ENCODE measurements at places on chromosomes 5 and 9.

GRCh38 chr9:73264631-73265030 is 113.0 kb downstream of the ANXA1 start:
- no peak for DNase-seq

DNA sequence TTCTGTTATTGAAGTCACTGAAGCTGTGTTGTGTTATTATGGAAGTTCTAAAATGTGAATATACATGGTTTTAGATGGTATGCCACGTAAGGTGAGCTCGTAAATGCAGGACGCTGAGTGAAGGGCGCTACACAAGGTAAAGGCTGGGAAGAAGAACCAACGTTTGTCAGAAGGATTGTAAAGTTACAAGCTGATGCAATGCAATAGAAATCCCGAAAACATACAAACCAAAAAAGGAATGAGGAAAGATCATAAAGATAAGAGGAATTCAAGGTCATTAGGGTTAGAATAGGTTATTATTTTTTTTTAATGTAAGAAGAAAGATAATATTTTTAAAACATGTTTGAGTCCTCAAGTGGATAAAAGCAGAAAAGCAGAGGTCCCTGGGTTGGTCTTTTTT is 538.6 kb downstream of the CDH12 start:
- no peak for DNase-seq

DNA sequence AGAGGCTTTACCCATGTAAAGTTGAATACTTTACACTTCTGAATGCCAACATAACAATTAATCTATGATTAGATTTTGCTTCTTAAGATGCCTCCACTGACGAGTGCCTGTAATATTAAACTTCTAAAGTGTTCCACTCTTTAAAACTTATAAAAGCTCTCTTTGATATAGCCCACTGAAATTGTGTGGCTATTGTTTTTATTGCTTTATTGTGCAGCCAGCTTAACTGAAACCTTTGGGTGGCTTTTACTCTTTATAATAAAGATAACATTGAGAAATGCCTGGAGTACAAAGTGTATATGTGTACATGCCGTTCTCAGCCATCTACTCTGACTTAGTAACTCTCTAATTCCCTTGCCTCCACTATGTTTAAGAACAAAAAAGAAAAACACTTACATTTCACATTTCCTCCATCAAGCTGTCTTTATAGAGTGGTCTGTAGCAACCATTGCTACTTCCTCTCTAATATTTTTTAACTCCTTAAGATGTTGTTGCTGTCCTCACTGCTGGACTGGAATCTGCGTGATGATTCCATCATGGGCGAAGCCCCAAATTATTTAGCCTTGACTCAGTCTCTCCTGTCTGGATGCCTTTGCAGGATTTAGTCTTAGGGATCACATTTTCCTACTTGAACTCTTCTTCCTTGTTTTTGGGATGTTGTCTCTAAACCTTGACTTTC is 9.1 kb downstream of the PIK3R1 start:
- no peak for DNase-seq

DNA sequence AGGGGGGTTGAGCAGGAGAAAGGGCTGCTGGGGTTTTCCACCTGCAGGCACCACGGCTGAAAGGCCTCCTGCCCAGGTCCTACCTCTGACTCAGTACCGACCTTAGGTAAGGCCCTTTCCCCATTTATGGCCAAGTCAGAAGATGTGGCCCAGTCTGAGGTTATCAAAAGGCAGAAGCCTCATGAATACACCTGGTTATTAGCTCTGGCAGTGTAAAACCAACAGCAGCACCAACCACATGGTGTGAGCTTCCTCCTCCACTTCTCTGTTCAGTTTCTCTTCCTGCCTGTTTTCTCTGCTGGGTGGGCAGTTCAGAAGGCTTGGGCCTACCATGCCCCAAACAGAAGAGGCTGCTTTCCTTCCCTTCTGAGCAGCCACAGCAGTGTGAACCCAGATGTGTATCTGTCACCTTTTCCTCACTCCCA is 86.9 kb downstream of the UGCG start:
- DNase-seq = no peak

DNA sequence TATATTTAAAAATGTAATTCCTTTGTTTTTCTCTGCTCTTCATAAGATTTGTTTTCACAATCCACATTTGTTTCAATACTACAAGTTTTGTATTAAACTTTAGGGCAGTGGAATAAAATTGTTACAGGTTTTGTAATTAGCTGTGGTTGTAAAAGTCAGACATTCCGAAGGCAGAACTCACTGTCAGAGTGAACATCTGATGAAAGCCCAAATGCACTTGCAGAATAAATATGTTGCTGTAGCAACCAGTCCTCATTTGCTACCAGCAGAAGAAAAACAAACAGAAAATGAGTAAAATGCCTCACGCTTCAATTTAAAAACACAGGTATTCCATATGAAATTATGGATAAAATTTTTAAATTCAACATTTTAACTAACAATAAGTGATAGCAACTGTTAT is 740.1 kb upstream of the FAM174A start:
- DNase-seq = no peak

DNA sequence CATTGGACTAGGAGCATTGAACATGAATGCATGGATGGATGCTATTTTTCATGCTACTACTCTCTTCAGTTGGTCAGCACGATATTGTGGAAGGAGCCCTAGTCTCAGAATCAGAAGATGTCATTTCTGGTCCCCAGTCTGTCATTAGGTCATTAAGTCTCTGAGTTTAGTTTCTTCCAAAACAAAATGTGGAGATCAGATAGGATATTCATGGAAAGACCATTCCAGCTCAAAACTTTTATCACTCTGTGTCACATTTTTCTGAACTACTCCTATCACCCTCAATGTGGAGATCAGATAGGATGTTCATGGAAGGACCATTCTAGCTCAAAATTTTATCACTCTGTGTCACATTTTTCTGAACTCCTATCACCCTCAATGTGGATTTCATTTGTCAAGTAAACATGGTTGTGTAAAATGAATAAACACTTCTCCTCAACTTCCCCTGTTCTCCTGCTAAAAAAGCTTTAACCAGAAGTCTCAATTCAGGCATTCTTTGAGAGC is 296.8 kb downstream of the MRPS30 start:
- DNase-seq = no peak

- no peak for DNase-seq
Observed at GRCh38 chr5:56766926-56767325, 48.4 kb upstream of the MAP3K1 start.

DNA sequence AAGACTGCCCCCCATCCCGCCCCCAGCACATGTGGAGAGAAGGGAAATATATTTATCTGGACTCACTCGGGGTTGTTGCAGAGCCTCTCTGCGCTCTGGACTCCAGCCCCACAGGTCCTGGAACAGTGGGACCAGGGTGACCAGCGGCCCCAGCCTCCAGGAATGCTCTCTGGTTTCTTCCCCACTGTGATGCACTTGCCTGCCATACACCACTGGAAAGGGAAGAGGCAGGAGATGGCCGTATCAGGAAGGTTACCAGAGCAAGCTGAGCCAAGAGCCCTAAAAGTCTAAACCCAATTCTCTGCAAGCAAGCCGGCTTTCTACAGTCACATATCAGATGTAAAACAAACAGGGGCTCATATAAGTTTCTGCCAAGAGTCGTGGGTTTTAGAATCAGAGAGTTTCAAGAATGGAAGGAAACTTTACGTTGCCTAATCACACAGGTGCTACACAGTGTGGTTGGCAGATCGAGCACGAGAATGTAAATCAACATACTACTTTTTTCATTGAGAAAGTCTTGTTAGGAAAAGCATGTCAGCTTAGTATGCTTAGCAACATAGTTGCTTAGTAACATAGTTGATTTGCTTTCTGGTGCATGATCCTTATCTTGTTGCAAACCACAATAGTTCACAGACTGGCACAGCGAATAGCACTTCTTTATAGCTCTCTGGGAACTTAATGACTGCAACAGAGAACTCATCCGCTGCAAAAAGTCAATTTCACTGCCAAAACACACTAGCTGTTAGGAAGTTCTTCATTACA is 201.2 kb downstream of the TARS1 start:
- no peak for DNase-seq

- no peak for DNase-seq
Observed at GRCh38 chr9:27041746-27042145, 36.3 kb upstream of the LRRC19 start.

DNA sequence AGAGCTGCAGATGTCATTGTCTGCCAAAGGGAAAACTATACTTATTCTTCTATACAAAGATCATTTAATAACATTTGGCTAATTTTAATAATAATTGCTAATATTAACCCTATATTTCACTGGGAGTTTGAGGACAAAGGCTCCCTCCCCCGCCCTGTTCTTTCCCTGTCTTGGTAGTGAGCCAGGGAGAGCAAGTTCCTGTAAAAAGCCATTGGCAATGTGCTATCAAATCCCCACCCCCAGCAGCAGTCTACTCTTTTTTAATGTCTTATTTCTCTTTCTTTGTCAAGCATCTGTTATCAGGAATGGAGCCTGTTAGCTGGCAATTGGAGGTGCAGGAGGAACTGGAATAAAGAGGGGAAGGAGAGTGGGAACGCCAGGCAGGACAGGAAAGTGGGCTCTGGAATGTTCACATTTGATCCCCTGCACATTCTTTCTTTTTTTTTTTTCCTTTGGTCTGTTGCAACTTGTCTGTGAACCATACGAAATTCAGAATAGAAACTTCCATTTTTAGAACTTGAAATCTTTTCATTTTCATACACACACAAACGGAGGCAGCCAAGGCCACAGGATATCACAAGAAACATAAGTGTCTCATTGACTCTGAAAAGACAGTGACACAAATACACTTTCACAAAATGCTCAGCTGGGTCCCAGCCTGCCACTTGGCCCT is 664.8 kb upstream of the ZNF608 start:
- DNase-seq = no peak

GRCh38 chr5:97141031-97141430 is 1.4 kb downstream of the LIX1 start:
- DNase-seq = no peak

- no peak for DNase-seq
Observed at GRCh38 chr5:131609774-131610173, 25.3 kb downstream of the RAPGEF6 start.

DNA sequence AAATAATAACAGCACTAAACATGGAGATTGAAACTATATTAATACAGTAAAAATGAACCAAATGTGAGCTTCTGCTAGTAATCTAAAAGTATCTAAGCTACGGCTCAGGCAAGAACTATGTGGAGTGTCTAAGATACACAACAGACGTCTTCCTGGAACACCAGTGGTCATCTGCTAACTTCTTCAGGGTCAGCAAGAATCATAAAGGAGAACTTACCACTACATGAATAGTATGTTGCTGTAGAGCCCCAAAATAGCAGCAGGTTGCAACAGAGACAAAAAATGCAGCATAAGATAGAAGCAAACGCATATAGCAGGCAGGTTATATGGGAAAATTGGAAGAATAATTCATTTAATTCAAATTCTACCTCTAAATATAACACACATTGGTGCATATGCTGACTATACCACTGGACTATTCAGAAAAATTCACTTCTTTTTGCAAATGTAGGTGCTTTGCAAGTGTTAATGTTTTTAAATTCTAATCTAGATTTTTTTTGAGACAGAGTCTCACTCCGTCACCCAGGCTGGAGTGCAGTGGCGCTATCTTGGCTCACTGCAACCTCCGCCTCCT is 27.1 kb downstream of the DCTN4 start:
- DNase-seq = no peak

DNA sequence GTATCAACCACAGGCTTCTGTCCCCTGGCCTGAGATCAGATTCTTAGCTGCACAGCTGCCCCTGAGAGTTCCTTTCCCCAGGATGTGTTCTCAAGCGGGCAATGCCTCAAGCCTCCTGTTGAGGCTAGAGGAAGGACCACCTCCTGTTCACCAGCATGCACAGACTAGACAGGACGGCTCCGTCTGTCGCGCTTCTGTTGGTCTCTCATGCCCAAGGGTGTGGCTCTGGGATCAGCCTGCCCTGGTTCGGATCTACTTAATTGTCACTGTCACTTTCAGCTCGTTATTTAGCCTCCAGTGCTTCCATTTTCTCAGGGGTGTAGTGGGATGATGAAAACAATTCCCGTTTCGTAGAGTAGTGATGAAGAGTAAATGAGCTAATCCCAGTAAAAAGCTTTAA is 103.1 kb downstream of the KCNIP1 start:
- no peak for DNase-seq

GRCh38 chr5:6096101-6096500 is 282.2 kb downstream of the MED10 start:
- no peak for DNase-seq

DNA sequence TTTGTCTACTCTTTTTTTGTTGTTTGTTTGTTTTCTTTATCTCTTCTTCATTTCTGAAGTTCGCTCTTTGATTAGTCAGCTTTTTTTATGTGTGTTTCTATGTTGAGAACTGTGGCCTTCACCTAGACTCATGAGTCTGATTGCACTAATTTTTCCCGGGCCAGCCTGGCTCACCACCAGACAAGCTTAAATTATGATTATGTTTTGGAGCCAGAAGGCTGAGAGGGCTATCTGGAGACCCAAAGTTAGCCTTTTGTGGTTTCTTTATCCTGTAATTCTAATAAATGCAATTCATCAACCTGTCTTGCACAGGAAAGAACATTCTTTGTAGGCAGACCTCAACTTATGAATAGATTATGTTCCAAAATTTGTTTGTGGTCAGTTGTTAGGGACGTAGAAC is 20.8 kb upstream of the ACTBL2 start:
- DNase-seq = no peak

- DNase-seq = no peak
Observed at GRCh38 chr9:86361176-86361575, 7.0 kb upstream of the TUT7 start.

DNA sequence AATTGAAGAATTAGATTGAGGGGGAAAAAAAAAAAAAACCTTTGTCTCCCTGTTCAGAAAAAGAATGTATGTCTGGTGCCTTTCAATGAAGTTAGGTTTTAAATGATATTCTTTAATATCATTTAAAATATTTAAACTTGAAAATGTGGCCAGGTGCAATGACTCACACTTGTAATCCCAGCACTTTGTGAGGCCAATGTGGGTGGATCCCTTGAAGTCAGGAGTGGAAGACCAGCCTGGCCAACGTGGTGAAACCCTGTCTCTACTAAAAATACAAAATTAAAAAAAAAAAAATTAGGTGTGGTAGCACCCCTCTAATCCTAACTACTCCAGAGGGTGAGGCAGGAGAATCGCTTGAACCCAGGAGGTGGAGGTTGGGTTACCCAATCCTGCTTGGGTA is 111.1 kb upstream of the RASA1 start:
- no peak for DNase-seq

DNA sequence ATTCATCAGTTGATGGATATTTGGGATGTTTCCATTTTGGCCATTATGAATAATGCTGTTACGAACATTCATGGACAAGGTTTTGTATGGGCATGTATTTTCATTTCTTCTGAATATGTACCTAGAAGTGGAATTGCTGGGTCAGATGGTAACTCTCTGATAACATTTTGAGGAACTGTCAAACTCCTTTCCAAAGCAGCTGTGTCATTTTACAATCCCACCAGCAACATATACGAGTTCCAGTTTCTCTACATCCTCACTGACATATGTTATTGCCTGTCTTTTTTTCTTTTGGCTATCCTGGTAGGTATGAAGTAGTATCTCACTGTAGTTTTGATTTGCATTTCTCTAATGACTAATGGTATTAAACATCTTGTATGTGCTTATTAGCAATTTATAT is 86.7 kb downstream of the PRKACG start:
- DNase-seq = no peak

All from CD4-positive, alpha-beta T cell treated with Interleukin-10 for 1 hour (primary cell).